ENCODE measurements at places on chromosomes 11 and 22. TPM values are rescaled to one million over a fixed set of nuclear protein-coding genes. Genes with fewer than 3 reads are reported as not detected.
A peak's percentile ranks its signal among the peaks of the same experiment; 100 is the strongest.

OR51B5 gene
- total RNA-seq: 0.47 TPM

- H3K36me3 ChIP-seq: peaks cover 12% of the 10 kb centered on the region
- DNase-seq: no peak
- peak overlapping the region; percentile 92 for H3K4me3 ChIP-seq
These were observed 708 bp downstream of the MAML2 start for GRCh38 chr11:96342014-96342960.

BDNF gene
- not detected for total RNA-seq

- H3K4me3 ChIP-seq: no peak overlapping the region
- H3K27ac ChIP-seq: no peak overlapping the region
- H3K27me3 ChIP-seq: peaks cover 3% of the 10 kb centered on the region
- peaks cover 40% of the 10 kb centered on the region for H3K4me1 ChIP-seq
These were observed 3.7 kb downstream of the PHRF1 start for GRCh38 chr11:579830-580601.

KCNC1 gene
- total RNA-seq: not detected

DNA sequence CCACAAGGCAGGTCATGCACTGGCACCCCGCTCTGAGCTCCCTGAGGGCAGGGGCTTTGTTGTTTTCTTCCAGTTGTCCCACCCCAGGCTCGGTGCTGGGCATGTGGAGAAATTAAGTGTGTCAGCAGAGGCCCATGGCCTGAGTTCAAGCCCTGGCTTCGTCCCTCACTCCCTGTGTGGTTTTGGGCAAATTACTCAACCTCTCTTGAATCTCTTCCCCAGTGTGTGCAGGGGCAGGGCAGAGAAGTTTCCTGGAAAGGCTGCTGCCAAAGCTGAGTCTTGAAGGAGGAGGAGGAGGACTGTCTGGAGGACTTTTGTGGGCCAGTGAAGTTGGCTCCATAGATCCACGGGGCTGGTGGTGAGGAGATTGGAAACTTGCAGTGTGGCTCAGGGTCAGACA is 138.1 kb upstream of the E2F8 start:
- H3K4me3 ChIP-seq: no peak overlapping the region
- no peaks in the 10 kb centered on the region for H3K36me3 ChIP-seq
- H3K27ac ChIP-seq: no peak overlapping the region

GRCh38 chr22:17903564-17904295 is 120.6 kb downstream of the MICAL3 start:
- H3K4me1 ChIP-seq: no peaks in the 10 kb centered on the region
- no peak for DNase-seq
- no peaks in the 10 kb centered on the region for H3K27me3 ChIP-seq
- no peak overlapping the region for H3K27ac ChIP-seq
- H3K36me3 ChIP-seq: peaks cover 1% of the 10 kb centered on the region

- H3K36me3 ChIP-seq: peaks cover 9% of the 10 kb centered on the region
- H3K4me3 ChIP-seq: no peak overlapping the region
- no peaks in the 10 kb centered on the region for H3K4me1 ChIP-seq
- no peak overlapping the region for H3K27ac ChIP-seq
- DNase-seq: no peak
These were observed 36.1 kb downstream of the PPFIA1 start for GRCh38 chr11:70306586-70307033.

GRCh38 chr11:118619444-118620197 is 12.2 kb downstream of the PHLDB1 start:
- H3K4me1 ChIP-seq: peaks cover 6% of the 10 kb centered on the region
- H3K27me3 ChIP-seq: peaks cover 22% of the 10 kb centered on the region

- DNase-seq: peak; percentile 97
- H3K27me3 ChIP-seq: no peaks in the 10 kb centered on the region
- peaks cover 41% of the 10 kb centered on the region for H3K36me3 ChIP-seq
These were observed at the start of gene RAC2 for GRCh38 chr22:37244114-37244921. TSS of gene RAC2 (minus strand) at chr22:37244269. CDS start at chr22:37244148, 121 bp downstream.

MIAT gene
- 66.5 TPM for total RNA-seq

GRCh38 chr22:41361716-41362310 is 19.9 kb upstream of the TEF start:
- H3K4me1 ChIP-seq: no peaks in the 10 kb centered on the region
- H3K27ac ChIP-seq: no peak overlapping the region
- no peak overlapping the region for H3K4me3 ChIP-seq
- H3K36me3 ChIP-seq: no peaks in the 10 kb centered on the region

- DNase-seq: no peak
- peaks cover 10% of the 10 kb centered on the region for H3K4me1 ChIP-seq
- no peak overlapping the region for H3K4me3 ChIP-seq
- H3K27me3 ChIP-seq: peaks cover 69% of the 10 kb centered on the region
- no peaks in the 10 kb centered on the region for H3K36me3 ChIP-seq
These were observed 1.1 kb downstream of the IGF2 start for GRCh38 chr11:2138068-2138430.

- peaks cover 13% of the 10 kb centered on the region for H3K4me1 ChIP-seq
- peak overlapping the region; percentile 66 for H3K27ac ChIP-seq
- DNase-seq: no peak
- H3K36me3 ChIP-seq: no peaks in the 10 kb centered on the region
These were observed 397 bp downstream of the OR52N2 start for GRCh38 chr11:5809122-5809519.

- peak overlapping the region; percentile 84 for H3K4me3 ChIP-seq
- no peak for DNase-seq
- H3K27me3 ChIP-seq: no peaks in the 10 kb centered on the region
- H3K27ac ChIP-seq: peak overlapping the region; percentile 87
- H3K4me1 ChIP-seq: peaks cover 31% of the 10 kb centered on the region
These were observed 5.2 kb downstream of the TMEM134 start for GRCh38 chr11:67463680-67464410.

- H3K4me3 ChIP-seq: no peak overlapping the region
- no peaks in the 10 kb centered on the region for H3K4me1 ChIP-seq
- H3K27ac ChIP-seq: no peak overlapping the region
- H3K27me3 ChIP-seq: peaks cover 13% of the 10 kb centered on the region
- DNase-seq: no peak
These were observed 16.2 kb downstream of the ARHGEF12 start for GRCh38 chr11:120352405-120352804.

MCHR1 gene
- not detected for total RNA-seq

DNA sequence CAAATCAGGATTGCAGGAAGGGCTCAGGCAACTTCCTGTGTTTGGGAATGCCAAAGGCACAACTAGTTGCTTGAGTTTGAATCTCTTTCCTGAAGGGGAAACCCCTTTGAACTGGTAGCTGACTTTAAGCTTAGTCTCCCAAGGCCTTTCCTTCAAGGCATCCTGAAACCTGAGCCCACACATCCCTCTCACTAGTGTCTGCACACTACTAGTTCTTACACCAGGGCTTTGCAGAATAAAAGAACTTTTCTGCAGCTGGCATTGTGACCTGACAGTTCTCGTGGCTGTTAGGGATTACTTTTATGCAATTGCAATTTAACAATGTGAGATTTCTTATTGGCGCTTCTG is 95.4 kb downstream of the EXT2 start:
- H3K27ac ChIP-seq: no peak overlapping the region
- no peaks in the 10 kb centered on the region for H3K27me3 ChIP-seq
- peaks cover 54% of the 10 kb centered on the region for H3K36me3 ChIP-seq
- no peak overlapping the region for H3K4me3 ChIP-seq
- DNase-seq: no peak
- peaks cover 32% of the 10 kb centered on the region for H3K4me1 ChIP-seq

DNA sequence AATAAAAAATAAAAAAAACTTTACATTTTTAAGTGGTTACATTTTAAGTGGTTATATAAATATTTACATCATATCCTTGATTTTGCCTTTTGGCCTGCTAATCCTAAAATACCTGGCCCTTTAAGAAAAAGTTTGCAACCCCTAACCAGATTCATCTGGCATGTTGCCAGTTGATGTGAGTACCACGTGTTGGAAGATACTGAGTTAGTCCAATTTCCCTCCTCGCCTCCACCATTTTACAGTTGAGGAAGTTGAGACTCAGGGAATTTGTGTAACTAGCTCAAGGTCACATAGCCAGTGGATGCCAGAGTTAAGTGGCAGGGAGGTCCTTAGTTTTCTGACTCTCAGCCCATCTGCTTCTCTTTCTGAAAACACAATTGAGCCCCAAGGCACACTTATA is 5.1 kb downstream of the ELF5 start:
- H3K4me1 ChIP-seq: no peaks in the 10 kb centered on the region
- DNase-seq: no peak
- H3K27ac ChIP-seq: no peak overlapping the region
- no peaks in the 10 kb centered on the region for H3K27me3 ChIP-seq
- no peak overlapping the region for H3K4me3 ChIP-seq
- no peaks in the 10 kb centered on the region for H3K36me3 ChIP-seq

DNA sequence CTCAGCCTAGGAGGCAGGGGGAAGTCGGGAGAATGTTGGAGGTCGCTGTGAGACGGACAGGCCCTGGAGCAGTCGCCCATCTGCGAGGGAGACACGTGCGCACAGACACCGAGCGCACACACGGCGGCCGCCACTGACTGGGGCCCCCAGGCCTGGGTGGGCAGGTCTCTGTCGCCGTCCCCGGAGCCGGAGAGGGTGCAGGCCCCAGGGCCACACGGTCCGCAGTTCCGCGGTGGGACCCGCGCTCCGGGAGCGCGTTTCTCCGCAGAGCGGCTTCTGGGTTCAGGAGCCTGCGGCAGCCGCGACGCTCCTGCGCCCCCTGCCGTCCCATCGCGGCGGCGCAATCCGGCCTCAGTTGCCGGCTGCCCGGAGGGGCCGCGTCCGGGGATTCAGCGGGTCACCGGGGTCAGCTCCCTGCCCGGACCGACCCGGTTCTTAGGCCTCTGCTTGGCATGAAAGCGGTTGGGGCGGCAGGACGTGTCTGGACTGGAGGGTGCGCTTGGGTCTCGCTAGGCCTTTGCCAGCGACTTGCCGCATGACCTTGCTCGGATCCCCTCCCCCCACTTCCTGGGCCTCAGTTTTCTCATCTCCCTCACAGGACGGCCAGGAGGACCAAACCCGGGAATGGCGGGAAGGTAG is 31.2 kb downstream of the PDE2A start:
- peaks cover 2% of the 10 kb centered on the region for H3K4me1 ChIP-seq
- no peak overlapping the region for H3K27ac ChIP-seq
- no peaks in the 10 kb centered on the region for H3K36me3 ChIP-seq
- H3K4me3 ChIP-seq: no peak overlapping the region
- peak; percentile 72 for DNase-seq

DNA sequence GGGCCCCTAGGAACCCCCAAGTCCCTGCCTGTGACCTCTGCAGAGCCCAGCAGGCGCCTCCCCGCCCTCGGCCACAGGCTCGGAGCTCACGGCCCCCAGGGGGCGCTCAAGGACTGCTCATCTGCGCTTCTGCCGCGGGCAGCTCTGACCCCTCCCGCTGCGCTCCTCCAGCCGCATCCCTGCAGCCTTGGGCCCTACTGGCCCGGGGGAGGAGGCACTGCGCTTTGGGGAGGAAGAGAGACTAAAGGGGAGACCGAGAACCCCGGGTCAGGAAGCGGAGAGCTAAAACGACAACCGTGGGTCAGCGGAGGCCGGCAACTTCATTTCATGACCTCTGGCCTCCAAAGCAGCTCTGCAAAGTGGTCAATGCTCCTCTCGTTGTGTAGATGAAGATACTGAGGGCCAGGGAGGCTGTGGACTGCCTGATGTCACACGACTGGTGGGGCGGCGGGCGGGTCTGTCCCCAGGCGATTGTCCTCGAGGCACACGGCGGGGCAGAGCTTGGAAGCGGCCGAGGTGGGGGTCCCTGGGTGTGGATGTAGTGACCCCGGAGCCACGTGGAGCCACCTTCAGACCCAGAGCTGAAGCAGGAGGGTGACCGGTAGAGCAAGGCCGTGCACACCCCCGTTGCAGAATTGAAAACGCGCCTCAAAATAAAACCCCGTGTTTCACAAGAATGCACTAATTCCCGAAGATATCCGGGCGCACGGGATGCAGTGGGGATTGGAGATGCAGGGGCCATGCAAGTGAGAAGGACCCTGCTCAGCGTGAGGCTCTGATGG is 2.7 kb upstream of the KRTAP5-6 start:
- H3K27ac ChIP-seq: no peak overlapping the region
- H3K36me3 ChIP-seq: peaks cover 3% of the 10 kb centered on the region

OR4D5 gene
- not detected for total RNA-seq

- no peaks in the 10 kb centered on the region for H3K4me1 ChIP-seq
- no peak overlapping the region for H3K4me3 ChIP-seq
- no peaks in the 10 kb centered on the region for H3K36me3 ChIP-seq
These were observed 218.0 kb upstream of the E2F8 start for GRCh38 chr11:19458721-19459120.

GRCh38 chr22:37033605-37034430 is 14.3 kb downstream of the MPST start:
- H3K27ac ChIP-seq: no peak overlapping the region
- H3K36me3 ChIP-seq: no peaks in the 10 kb centered on the region
- no peaks in the 10 kb centered on the region for H3K4me1 ChIP-seq
- peaks cover 24% of the 10 kb centered on the region for H3K27me3 ChIP-seq
- no peak overlapping the region for H3K4me3 ChIP-seq
- no peak for DNase-seq

- H3K27ac ChIP-seq: no peak overlapping the region
- peaks cover 3% of the 10 kb centered on the region for H3K4me1 ChIP-seq
- no peak overlapping the region for H3K4me3 ChIP-seq
- no peak for DNase-seq
- no peaks in the 10 kb centered on the region for H3K36me3 ChIP-seq
These were observed 828.1 kb upstream of the FAT3 start for GRCh38 chr11:91396236-91397133.

MAP6 gene
- 0.30 TPM for total RNA-seq

GRCh38 chr11:65489706-65490320 is 9.0 kb upstream of the MALAT1 start:
- no peak overlapping the region for H3K27ac ChIP-seq

SCGB1C1 gene
- not detected for total RNA-seq

DNA sequence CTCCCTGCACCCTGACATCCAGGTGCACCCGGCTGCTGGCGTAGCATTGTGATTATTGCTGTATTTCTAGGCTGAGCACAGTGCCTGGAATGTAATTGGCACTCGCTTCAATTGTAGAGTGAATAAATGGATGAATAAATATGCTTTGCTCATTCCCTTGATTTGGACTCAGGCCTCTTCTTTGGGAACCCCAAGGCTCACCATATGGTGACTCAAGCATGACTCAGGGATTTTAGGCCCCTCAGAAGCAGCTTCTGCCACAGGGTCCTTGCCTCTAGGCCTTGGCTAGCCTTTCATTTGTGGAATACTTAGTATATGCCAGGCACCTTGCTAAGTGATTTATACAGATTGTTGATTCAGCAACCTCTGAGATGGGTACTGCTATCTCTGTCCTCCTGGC is 78.9 kb downstream of the GRIK4 start:
- DNase-seq: no peak
- no peaks in the 10 kb centered on the region for H3K4me1 ChIP-seq
- H3K27ac ChIP-seq: no peak overlapping the region
- H3K36me3 ChIP-seq: no peaks in the 10 kb centered on the region
- peaks cover 21% of the 10 kb centered on the region for H3K27me3 ChIP-seq

DNA sequence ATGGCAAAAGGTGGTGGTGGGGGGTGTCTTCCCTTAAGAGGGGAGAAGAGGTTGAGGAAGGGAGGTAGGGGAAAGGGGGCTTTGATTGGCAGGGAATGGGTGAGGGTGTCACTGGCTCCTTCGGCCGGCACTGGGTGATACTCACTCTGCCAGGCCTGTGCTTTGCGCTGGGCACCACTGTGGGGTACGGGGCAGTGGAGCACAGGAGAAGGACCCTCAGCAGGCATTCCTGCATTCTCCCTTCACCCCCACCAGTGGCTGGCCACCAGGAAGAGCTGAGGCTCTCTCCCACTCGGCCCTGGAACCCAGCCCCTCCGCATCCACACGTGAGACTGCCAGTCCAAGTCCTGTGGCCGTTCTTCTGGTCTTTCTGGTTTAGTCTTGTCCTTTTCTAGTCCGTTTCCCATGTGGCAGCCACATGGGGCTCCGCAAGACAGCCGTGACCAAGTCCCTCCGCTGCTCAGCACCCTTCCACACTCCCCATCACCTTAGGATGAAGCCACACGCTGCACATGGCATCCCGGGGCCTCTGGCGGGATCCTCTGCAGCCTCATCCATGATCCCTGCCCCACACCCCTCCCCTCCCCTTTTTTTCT is 8.0 kb downstream of the CAPN5 start:
- no peak overlapping the region for H3K27ac ChIP-seq
- H3K36me3 ChIP-seq: no peaks in the 10 kb centered on the region

CCS gene
- total RNA-seq: 30.1 TPM

OR51B4 gene
- not detected for total RNA-seq

SMTNL1 gene
- not detected for total RNA-seq

BET1L gene
- total RNA-seq: 31.7 TPM
